GM03348 (cell line): ENCODE measurements at places on chromosomes 12 and 14.
A peak's percentile ranks its signal among the peaks of the same experiment; 100 is the strongest.

DNA sequence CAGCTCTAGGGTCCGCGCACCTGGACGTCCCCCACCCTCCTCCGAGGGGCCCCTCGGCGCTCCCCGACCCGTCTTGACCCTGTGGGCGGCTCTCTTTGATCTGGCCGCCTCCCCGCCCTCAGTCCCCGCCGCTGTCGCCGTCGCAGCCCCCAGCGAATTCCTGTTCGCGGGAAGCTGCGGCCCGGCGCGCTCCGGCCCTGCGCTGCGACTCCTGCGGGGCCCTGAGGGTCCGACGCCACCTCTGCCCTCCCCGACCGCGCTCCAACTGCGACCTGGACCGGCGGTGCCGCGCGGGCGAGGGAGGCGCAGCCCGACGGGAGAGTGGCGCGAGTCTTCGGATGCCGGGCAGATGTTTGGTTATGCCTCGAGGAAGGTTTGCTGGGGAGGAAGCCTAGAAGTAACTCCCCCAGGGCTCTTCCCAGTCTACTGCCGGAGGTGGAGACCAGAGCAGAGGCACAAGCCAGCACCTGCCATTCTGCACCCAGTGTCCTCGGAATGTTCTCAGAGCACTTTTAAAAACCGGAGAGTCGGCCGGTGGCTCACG, 440 bp upstream of the ISM2 start:
- DNase-seq, result peak; percentile 37

- DNase-seq, result no peak
Measured at GRCh38 chr14:68377459-68377858, 415.4 kb downstream of the ZFP36L1 start.

GRCh38 chr14:50198499-50198898, 32.9 kb downstream of the SOS2 start:
- no peak for DNase-seq

DNA sequence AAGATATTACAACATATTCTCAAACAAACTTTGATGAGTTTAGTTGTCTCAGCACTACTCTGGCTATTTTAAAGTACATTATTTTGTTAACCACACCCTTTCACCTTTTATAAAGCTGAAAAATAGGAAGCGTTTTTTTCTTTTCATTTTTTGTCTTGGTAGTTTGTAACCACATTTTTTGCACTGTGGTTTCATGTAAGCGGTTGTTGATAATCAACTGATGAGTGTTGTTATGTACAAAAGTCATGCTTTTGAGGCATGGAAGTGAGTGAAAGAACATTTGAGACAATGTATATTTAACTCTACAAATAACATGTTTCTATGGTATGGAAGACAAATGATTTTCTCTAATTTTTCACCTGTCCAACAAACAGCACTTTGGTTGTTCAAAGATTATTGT, 52.1 kb upstream of the ATP2B1 start:
- DNase-seq, result no peak

GRCh38 chr12:27208414-27208750, 35.7 kb upstream of the STK38L start:
- no peak for DNase-seq

- no peak for DNase-seq
Measured at GRCh38 chr12:81949841-81950308, 190.7 kb upstream of the PPFIA2 start.

DNA sequence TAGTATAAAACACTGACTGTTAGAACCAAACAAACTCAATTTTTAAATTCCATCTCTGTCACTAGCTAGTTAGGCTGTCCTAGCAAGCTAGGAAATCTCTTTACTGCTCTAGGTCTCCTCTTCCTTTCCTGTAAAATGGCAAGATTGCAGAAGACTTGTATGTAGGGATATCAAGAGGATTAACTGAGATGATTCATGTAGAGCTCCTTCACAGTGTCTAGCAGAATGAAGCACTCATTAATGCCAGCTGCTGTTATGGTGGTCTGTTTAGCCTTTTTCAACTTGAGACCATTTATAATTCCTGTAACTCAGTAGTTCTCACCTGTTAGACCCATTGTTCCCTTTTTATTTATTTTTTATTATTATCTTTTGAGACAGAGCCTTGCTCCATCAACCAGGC, 67.8 kb upstream of the KCNH3 start:
- no peak for DNase-seq

GRCh38 chr14:70962935-70963334, 55.7 kb downstream of the PCNX1 start:
- no peak for DNase-seq

GRCh38 chr14:60658211-60658690, 9.0 kb upstream of the SIX1 start:
- no peak for DNase-seq

DNA sequence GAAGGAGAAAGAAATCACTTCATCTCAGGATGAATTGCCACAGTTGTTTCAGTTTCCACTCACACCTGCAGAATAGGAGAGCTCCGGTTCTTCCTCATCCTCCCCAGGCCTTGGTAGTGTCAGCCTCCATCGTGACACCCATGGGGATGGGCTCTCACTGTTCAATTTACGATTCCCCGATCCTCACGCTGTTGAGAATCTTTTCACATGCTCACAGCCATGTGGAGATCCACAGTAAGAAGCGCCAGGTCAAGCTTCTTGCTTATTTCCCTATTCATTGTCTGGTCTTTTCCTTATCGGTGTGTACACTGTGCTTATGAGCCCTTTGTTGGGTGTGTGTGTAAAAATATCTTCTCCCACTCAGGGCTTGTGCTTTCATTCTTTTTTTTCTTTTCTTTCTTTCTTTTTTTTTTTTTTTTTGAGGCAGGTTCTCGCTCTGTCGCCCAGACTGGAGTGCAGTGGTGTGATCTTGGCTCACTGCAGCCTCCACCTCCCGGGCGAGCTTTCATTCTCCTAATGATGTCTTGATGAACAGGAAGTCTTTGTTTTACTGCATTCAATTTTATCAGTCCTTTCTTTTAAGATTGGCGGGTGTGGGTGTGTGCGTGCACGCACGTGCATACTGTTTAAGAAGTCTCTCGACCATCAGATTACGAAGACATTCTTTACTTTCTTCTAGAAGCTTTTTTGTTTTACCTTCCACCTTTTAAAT, 21.5 kb downstream of the RIN3 start:
- DNase-seq, result no peak

GRCh38 chr12:98419081-98419794, 96.2 kb upstream of the TMPO start:
- DNase-seq, result peak; percentile 21

DNA sequence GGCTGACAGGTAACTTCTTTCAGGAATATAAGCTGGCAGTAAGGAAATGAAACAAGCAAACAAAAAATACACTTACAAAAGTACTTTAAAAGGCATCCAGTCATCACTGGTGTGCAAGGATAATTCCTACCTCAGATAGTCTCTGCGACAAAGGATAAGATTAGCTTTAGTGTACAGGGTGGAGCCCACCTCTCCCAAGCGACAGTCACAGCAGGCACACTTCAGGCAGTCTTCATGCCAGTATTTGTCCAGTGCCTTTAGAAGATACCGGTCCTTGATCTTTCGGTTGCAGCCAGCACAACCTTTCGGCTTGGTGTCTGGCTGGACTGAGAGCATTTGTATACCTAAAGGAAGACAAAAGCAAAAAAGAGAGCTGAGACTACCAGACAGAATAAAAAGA, 5.4 kb downstream of the LMO3 start:
- DNase-seq, result no peak

DNA sequence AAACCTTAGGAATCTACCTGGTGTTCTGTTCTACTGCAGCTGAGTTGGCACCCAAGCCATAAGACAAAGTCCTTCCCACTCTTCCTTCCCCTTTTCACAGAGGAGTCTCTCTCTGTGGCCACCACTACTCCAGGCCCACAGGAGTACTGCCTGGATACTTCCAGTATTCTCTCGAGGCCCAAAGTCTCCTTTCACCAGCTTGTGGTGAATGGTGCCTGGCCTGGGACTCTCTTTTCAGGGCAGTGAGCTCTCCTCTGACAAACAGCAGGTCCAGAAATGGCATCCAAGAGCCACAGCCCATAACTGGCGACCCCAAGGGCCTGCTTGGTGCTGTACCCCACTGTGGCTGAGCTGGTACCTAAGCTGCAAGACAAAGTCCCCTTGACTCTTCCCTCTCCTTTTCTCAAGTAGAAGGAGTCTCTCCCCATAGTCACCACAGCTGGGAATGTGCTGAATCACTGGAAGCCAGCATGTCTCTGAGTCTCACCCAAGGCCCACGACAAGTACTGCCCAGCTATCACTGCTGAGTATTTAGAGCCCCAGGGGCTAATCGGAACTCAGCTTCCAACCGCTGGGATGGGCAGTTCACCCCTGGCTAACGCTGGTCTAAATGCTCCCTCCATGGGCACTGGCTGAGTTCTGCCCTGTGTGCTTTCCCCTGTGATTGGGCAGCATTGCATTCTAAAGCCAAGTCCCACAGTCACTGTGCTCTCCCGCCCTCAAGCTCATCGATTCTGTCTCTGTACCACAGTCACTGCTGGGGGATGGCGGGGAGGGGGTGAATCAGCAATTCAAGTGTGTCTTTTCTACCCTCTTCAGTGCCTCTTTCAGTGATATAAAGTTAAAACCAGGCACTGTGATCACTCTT, 6.1 kb downstream of the A2ML1 start:
- DNase-seq, result no peak

DNA sequence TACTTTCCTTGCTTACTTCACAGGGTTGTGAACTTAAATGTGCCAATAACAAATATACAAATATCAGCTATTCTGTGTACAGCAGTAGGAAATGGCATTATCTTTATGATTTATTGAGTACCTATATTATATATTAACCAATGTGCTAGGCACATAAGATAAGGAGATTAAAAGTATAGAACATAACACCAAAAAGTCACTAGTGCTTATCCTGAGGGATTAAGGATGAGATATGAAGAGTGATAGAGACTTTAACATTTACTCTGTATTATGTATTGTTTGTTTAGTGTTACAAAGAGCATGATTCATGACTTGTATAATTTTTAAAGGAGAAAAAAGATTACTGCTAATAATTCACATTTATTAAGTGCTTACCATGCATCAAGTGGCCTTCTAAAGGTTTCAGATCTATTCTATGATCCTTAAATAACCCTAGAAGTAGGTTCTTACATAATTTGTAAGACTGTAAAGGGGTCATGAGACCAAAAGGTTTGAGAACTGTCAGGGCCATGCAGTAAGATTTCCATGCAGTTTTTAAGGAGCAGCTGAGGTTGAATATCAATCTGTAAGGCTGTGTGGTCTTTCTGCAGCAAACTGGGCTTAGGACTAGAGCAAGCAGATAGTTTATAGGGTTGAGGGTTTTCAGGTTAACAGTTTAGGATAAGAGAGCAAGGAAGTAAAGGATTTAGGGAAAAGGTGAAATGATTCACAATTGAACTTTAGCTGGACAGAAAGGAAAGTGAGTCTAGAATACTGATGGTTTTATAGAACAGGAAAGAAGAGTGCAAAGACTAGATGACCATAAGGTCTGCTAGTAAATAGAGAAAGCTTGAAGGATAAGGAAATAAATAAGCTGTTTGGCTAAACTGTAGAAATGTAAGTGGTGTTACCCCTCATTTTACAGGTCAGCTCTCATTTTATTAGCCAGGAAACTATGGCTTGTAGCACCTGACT, 7.0 kb downstream of the PYROXD1 start:
- DNase-seq, result no peak

GRCh38 chr14:75993567-75994041, 8.0 kb downstream of the IFT43 start:
- DNase-seq, result no peak

GRCh38 chr12:130664252-130664651, 51.8 kb downstream of the RIMBP2 start:
- DNase-seq, result no peak

DNA sequence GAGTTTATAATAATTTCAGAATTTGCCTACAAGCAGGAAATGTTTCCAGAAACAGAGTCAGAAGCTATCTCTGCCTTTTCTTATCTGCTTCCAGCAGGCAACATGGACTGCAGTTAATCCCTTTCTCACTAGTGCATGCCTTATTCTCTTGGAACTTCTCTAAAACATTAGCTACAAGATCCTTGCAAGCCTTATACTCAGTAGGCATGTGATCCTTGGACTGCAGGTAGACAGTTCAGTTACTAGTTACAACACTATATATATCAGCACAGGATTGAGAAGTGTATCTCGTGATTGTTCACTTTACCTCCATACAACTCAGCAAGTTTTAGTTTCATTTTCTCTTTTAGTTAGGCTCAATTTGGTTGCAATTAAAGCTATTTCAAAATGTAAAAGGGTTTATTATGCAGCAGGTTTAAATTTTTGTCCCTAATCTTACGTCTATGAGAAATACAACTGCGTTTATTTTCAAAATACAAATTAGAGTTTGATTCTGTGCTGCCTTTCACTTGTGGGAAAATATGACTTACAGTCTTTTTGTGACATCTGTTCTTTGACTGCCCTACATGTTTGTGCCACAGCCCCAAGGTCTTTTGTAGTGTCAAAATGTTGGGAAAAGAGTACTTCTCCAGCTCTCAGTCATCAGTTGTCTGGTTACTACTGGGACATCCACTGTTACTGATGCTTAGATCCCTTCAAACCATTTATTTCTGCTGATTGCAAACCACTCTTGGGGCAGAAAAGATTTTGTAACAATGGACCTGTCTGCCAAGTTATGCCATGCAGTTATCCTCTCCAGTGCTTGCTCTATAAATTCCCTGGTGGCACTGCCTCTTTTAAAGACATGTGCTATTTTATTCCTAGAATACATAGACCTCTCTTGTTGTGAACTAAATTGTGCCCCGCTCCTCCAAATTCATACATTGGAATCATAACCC, 709.0 kb upstream of the FOXG1 start:
- DNase-seq, result no peak

GRCh38 chr14:65301862-65302539, 110.5 kb upstream of the FUT8 start:
- DNase-seq, result no peak

GRCh38 chr12:49515266-49515665, 23.6 kb upstream of the KCNH3 start:
- DNase-seq, result peak; percentile 69

- no peak for DNase-seq
Measured at GRCh38 chr12:71665090-71665463, 976 bp downstream of the THAP2 start.

- no peak for DNase-seq
Measured at GRCh38 chr12:11134305-11134704, at the start of gene TAS2R30. TAS2R30 (minus strand) TSS chr12:11134644; CDS start chr12:11134244, 400 bp downstream.

DNA sequence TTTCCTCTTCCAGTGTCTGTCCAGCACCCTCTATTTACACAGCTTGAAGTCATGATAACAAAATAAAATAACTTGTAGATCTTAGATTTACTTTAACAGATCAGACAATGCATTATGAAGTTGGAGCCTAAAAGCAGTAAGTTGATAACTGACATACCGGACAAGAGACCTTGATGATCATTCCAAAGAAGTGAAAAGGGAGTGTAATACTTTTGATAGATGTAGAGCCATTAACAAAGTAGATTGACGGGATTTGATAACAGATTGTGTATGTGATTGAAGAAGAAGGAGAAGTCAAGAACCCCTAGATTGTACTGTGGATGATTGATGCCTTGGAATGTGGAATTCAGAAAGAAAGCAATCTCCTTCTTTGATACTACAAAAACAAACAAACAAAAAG, 403.8 kb upstream of the MGAT4C start:
- DNase-seq, result no peak

DNA sequence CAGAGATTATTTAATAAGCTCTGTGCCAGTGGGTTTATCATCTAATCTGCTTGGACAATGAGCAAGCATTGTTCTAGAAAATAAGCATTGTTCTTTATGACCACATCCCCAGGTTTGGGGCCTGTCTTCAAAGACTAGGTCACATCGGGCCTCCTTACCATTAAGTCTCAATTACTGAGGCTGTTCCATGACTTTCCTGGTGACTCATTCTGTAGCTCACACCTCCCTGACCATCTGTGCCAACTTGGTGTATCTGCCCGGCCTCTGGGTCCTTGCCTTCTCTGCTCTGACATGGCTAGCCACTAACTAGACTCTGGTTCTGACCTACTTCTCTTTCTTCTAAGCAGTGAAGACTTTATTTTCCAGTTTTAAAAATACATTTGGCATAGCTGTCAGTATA, 44.4 kb upstream of the PLEKHA5 start:
- DNase-seq, result no peak
